Stimulated activated CD8-positive, alpha-beta memory T cell treated with anti-CD3 and anti-CD28 coated beads, Interleukin-4, amount 100 ng/mL, for 4 hours (primary cell): ENCODE measurements at places on chromosomes 1 and 21.

GRCh38 chr1:8089535-8090228, 63.6 kb upstream of the ERRFI1 start:
- DNase-seq, result no peak

GRCh38 chr1:36482724-36483388, at the start of gene CSF3R:
Gene CSF3R, minus strand, starts transcription at chr1:36482913. Its CDS starts 3,417 bp downstream, at chr1:36479496.
- no peak for DNase-seq

DNA sequence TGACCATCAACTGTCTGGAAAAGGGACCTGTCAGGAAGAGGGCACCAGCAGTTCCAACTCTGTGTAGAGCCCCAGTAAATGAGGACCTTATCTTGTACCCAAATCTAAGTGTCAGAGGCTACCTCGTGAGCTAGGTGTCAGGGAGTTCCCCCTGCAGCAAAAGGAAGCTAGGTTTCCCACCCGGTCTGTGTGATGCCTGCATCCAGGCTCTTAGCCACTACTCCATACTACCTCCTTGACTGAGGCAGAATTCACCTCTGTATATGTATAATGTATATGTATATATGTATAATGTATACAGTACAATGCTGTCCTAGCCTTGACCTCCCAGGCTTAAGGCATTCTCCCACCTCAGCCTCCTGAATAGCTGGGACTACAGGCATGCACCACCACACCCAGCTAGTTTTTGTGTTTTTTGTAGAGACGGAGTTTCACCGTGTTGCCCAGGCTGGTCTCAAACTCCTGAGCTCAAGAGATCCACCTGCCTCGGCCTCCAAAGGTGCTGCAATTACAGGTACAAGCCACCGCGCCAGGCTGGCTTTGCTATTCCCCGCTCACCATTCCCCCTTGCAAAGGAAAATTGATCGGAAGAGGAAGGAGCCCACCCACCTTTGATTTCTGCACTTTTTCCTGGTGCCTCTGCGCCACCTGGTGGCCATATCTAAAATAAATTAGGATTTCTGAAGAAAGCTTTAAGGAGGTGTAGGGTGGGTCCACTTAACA, 15.7 kb upstream of the LUZP1 start:
- DNase-seq, result no peak

DNA sequence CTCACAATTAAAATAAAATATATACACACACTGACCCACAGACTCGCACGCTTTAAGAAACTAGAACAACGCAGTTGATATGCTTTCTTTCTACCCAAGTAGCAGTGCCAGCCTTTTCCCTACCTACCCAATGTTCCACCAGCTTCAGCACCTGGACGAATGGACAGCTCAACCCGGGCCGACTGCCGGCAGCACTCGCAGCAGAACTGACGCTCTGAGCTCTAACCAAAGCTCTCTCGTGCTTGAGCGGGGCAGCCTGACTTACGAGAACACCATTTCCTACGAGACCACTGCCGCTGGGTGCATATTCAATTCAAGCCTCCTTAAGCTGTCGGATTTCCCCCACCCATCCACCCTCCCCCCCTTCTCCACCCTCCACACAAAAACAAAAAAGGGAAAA, 127.4 kb upstream of the DPYD start:
- DNase-seq, result peak; percentile 39

DNA sequence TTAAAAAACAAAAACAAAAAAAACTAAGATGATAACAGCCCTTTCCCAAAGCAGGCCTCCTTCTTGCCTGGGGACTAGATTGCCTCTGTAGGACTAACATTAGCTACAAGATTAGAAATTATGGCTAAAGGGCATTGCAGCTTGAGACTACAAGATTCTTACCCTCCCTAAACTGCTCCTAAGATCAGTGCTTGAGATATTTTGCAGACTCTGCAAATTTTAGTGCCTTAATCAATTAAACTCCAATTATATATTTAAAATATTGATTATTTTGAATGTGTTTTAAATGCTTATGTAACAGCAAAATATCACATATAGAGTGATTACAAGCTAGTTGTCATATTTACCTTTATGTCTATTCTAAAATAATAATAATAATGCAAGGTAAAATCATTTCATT, 47.4 kb upstream of the SLC5A9 start:
- DNase-seq, result no peak
